Lower lobe of right lung (tissue), 2 donors: ENCODE measurements at places on chromosomes 11 and 22. TPM values are rescaled to one million over a fixed set of nuclear protein-coding genes. Genes with fewer than 3 reads are reported as not detected.

- peak overlapping the region; percentile 71 for H3K27ac ChIP-seq
- no peaks in the 10 kb centered on the region for H3K27me3 ChIP-seq
- peak; percentile 89 for DNase-seq
- no peak overlapping the region for H3K4me3 ChIP-seq
- peaks cover 22% of the 10 kb centered on the region for H3K4me1 ChIP-seq
Observed at GRCh38 chr22:44697423-44698141, 4.4 kb upstream of the PRR5 start.

DNA sequence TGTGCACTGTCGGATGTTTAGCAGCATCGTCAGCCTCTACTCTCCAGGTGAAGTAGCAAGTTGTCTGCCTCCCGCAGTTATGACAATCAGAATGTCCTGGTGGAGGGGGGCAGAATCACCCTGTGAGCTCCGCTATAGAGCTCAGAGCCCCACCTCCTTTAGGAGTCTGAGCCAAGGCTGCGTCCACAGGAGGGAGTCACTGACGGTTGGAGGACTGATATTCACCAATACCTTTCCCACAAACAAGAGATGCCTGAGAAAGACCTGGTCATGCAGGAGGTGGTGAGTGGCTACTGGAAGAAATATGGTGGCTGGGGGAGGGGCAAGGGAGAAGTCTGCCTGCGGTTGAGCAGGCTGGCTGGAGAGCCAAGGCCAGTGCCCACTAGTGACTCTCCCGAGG, 41.7 kb upstream of the ADA2 start:
- no peaks in the 10 kb centered on the region for H3K27me3 ChIP-seq
- peaks cover 12% of the 10 kb centered on the region for H3K4me1 ChIP-seq
- H3K4me3 ChIP-seq, result no peak overlapping the region
- H3K36me3 ChIP-seq, result no peaks in the 10 kb centered on the region

DNA sequence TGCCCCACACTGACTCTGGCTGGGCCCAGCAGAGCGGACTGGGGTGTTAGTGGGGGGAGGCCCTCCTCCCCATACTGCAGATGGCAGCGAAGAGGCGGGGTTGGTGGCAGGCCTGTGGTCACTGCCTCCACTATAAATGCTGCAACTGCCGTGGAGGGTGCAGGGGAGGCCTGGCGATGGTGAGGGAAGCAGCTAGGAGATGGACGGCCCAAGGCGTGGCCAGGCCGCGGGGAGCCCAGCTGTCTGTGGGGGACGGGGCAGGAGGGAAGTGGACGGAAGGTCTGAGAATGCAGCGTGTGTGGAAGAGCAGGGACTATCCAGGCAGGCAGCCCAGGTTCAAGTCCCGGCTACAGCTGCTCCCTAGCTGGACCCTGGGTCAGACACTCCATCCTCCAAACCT, 18.3 kb downstream of the DNAL4 start:
- H3K36me3 ChIP-seq, result peaks cover 26% of the 10 kb centered on the region
- H3K4me3 ChIP-seq, result no peak overlapping the region
- H3K27me3 ChIP-seq, result no peaks in the 10 kb centered on the region

- peak; percentile 32 for DNase-seq
- H3K27me3 ChIP-seq, result no peaks in the 10 kb centered on the region
- no peak overlapping the region for H3K27ac ChIP-seq
- peaks cover 36% of the 10 kb centered on the region for H3K36me3 ChIP-seq
- peaks cover 9% of the 10 kb centered on the region for H3K4me1 ChIP-seq
- no peak overlapping the region for H3K4me3 ChIP-seq
Observed at GRCh38 chr22:24106385-24107381, 74.6 kb upstream of the SUSD2 start.

GRCh38 chr11:118370774-118371173, 11.4 kb downstream of the UBE4A start:
- H3K4me1 ChIP-seq, result no peaks in the 10 kb centered on the region
- no peak for DNase-seq
- H3K36me3 ChIP-seq, result peaks cover 99% of the 10 kb centered on the region

- H3K4me1 ChIP-seq, result no peaks in the 10 kb centered on the region
- no peaks in the 10 kb centered on the region for H3K36me3 ChIP-seq
- no peaks in the 10 kb centered on the region for H3K27me3 ChIP-seq
- no peak for DNase-seq
Observed at GRCh38 chr22:42142771-42143461, 12.3 kb upstream of the CYP2D6 start.

DNA sequence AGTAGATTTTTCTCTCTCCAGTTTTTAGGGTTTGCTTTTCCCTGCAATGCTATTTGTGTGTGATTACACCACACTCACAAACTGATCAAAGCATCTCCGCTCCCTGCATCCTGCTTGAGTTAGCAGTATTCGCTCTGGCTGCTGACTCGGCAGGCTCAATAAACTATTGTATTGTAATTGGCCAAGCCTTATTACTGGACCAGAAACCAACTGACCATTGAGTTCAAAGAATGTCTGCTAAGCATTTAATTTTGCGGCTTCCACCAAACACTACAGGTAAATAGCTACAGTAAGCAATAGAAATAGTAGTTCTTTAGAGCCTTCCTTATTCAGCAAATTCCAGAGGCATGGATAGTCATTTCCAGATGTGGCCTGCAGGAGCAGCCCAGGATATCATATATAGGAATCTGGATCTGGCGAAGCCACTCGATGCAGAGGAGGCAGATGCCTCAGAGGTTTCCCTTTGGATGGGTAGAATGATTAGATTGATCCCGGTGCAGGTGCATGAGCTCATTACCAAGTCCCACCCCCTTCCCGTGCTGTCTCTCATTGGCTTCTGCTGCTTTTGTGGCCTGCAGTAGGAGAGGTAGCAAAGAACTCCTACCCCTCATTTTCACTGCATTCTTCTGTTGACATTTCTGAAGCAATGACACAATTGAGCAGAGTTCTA, 77.3 kb downstream of the COMMD9 start:
- DNase-seq, result no peak
- H3K27me3 ChIP-seq, result no peaks in the 10 kb centered on the region
- H3K4me1 ChIP-seq, result no peaks in the 10 kb centered on the region
- H3K27ac ChIP-seq, result no peak overlapping the region
- H3K4me3 ChIP-seq, result no peak overlapping the region

DNA sequence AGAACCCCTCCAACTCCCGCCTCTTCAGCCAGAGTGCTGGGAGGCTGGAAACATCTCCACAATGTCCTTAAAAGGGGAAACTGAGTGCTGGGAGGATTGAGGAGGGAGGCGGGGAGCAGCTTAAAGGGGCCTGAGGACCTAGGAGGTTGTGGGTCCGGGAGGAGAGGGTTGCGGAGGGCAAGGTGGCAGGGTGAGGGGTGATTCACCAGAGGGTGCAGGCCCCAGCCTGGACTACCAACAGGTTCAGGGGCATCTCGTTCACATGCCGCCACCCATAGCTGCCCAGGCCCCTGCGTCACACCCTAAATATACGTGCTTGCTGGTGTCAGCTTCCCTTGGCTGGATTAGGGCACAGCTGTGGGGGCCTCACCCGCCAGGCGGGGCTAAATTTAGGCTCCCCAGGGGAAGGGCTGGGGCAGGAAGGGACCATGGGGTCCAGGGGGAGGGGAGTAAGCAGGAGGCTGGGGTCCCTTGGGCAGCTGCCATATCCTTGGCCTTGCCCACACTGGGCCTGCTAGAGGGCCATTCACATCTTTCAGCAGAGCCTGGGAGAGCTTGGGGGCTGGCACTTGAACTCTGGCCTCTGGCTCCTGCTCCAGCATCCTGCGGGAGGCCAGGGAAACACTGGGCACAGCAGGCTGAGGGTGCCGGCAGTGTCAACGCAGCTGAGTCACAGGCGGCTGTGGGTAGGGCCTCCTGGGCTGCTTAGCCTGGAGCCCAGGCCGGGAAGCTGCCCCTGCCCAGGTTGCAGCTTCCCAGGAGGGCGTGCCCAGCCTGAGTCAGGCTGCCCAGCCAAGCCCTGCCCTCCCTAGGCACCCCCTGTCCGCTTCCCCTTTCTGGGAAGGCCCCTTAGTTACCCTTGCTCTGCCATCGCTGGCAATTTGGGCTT, 1.3 kb downstream of the EHBP1L1 start:
- H3K27me3 ChIP-seq, result no peaks in the 10 kb centered on the region
- H3K36me3 ChIP-seq, result peaks cover 29% of the 10 kb centered on the region
- H3K27ac ChIP-seq, result peak overlapping the region; percentile 94

GRCh38 chr11:67996051-67996450, 7.8 kb downstream of the UNC93B1 start:
- peaks cover 16% of the 10 kb centered on the region for H3K4me1 ChIP-seq
- no peaks in the 10 kb centered on the region for H3K27me3 ChIP-seq
- H3K4me3 ChIP-seq, result no peak overlapping the region
- peaks cover 6% of the 10 kb centered on the region for H3K36me3 ChIP-seq
- H3K27ac ChIP-seq, result no peak overlapping the region

Gene SLC25A18
- 0.50 TPM for total RNA-seq
